SK-N-SH (cell line): ENCODE measurements at places on chromosomes 3 and 15.

GRCh38 chr3:52490035-52490938 is 4.9 kb upstream of the STAB1 start:
- no peak overlapping the region for H3K4me3 ChIP-seq
- H3K4me1 ChIP-seq, result peaks cover 3% of the 10 kb centered on the region; the same call in 1 of the 2 replicates
- no peaks in the 10 kb centered on the region for H3K27me3 ChIP-seq

- H3K4me1 ChIP-seq, result peaks cover 32% of the 10 kb centered on the region; the same call in 1 of the 2 replicates
- H3K27ac ChIP-seq, result no peak overlapping the region
- H3K27me3 ChIP-seq, result peaks cover 6% of the 10 kb centered on the region; the same call in 1 of the 2 replicates
- DNase-seq, result no peak
- H3K36me3 ChIP-seq, result no peaks in the 10 kb centered on the region
Observed at GRCh38 chr15:77580996-77581682, 51.6 kb downstream of the LINGO1 start.

- no peaks in the 10 kb centered on the region for H3K36me3 ChIP-seq
- H3K27ac ChIP-seq, result no peak overlapping the region
Observed at GRCh38 chr15:26661748-26662147, 111.1 kb downstream of the GABRB3 start.

- no peaks in the 10 kb centered on the region for H3K27me3 ChIP-seq
- no peaks in the 10 kb centered on the region for H3K36me3 ChIP-seq
- DNase-seq, result no peak
- no peak overlapping the region for H3K27ac ChIP-seq
- H3K4me3 ChIP-seq, result no peak overlapping the region
Observed at GRCh38 chr3:187629711-187630110, 40.5 kb downstream of the SST start.

- no peaks in the 10 kb centered on the region; the same call in 1 of the 2 replicates for H3K27me3 ChIP-seq
- no peak overlapping the region for H3K4me3 ChIP-seq
- no peaks in the 10 kb centered on the region for H3K36me3 ChIP-seq
- peaks cover 54% of the 10 kb centered on the region for H3K4me1 ChIP-seq
- DNase-seq, result no peak
- H3K27ac ChIP-seq, result no peak overlapping the region
Observed at GRCh38 chr3:9202546-9202945, 46.9 kb downstream of the SRGAP3 start.

GRCh38 chr15:65408324-65409035 is 14.3 kb downstream of the IGDCC4 start:
- H3K27me3 ChIP-seq, result no peaks in the 10 kb centered on the region; the same call in 1 of the 2 replicates
- H3K4me3 ChIP-seq, result no peak overlapping the region
- no peaks in the 10 kb centered on the region for H3K36me3 ChIP-seq
- H3K4me1 ChIP-seq, result peaks cover 12% of the 10 kb centered on the region; the same call in 1 of the 2 replicates
- no peak for DNase-seq

GRCh38 chr15:64146041-64146440 is 5.5 kb upstream of the SNX22 start:
- H3K4me1 ChIP-seq, result peaks cover 30% of the 10 kb centered on the region
- H3K36me3 ChIP-seq, result no peaks in the 10 kb centered on the region
- no peaks in the 10 kb centered on the region for H3K27me3 ChIP-seq
- no peak overlapping the region for H3K27ac ChIP-seq
- peak; percentile 49 for DNase-seq
- no peak overlapping the region for H3K4me3 ChIP-seq

DNA sequence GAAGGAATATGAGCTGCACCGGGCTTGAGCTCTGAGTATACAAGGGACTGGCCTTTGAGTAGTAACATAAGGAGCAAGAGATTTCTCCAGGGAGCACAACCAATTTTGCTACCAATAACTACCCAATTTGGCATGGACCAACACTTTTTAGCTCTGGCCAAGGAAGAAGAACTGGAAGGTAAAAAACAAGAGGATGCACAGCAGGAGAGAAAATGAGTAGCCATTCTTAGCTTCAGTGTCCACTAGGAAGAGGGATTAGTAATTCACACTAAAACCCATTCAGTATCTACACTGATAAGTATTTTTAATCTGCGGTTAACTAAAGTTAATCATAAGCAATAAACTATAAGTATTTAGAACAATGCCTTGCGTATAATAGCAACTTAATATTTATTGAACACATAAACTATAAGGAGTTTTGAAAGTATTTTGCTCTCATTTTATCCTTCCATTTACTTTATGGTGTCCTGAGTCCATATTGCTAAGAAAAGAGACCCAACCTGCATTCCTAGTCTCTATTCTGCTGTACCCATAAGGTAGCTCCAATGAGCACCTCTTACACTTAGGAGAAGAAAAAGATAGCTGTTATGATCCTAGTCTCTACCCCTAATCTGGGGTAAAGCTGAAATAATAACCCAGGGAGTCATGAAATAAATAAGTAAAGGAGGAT is 268.9 kb downstream of the IGSF11 start:
- no peak overlapping the region for H3K4me3 ChIP-seq
- H3K4me1 ChIP-seq, result no peaks in the 10 kb centered on the region
- no peaks in the 10 kb centered on the region for H3K36me3 ChIP-seq
- H3K27ac ChIP-seq, result no peak overlapping the region

DNA sequence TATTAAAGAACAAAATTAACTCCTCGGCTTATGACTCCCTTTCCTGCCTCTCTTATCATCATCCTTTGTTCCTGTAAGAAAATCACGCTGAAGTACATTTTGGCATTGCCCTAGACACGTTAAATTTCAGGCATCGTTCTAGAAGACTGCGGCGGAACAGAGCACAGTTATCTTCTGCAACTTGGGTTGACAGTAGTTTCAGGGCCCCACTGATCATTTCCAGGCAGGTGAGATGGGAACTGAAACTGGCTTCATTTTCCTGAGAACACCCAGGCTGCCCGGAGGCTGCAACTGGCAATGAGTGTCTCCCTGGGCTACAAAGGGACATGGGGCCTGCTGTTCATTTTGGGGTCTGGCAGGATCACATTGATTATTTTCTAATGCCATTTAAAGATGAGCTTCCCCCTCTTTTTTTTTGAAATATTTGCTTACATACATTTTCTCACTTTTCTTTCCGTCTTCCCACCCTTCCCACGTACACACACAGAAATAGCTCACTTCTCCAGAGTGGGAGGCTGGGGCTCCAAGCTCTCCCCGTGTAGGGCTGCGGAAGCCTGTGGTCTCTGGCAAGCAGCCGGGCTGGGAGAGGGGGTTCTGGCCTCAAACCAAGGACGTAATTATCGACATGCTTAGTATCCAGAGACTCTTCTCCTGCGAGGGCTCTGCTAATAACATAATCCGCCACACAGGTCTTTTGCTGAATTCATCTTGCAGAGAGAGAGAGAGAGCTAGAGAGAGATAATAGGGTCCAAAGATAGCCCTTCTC is 267.4 kb downstream of the ABHD5 start:
- H3K4me3 ChIP-seq, result no peak overlapping the region
- peak overlapping the region; percentile 48 for H3K27ac ChIP-seq
- peak; percentile 55 for DNase-seq
- no peaks in the 10 kb centered on the region for H3K27me3 ChIP-seq
- no peaks in the 10 kb centered on the region for H3K4me1 ChIP-seq

DNA sequence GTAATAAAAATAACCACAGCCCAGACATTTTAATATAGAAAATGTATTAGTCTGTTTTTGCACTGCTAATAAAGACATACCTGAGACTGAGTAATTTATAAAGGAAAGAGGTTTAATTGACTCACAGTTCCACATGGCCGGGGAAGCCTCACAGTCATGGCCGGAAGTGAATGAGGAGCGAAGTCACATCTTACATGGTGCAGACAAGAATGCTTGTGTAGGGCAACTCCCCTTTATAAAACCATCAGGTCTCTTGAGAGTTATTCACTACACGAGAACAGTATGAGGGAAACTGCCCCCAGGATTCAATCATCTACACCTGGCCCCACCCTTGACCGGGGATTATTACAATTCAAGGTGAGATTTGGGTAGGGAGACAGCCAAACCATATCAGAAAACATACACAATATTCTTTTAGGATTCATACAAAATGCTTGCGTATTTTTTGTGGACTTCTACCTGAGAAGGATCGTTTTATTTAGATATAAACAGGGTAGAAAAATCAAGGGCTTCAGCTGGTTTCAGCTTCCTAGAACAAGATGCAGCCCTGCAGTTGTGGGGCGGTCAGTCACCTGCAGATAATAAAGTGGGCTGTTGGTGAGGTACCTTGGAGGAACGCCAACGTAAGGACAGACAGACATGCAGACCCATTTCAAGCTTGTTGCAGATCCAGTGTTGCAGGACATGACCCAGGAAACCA is 101.9 kb downstream of the TNIK start:
- no peak overlapping the region for H3K27ac ChIP-seq
- H3K4me3 ChIP-seq, result no peak overlapping the region
- H3K36me3 ChIP-seq, result no peaks in the 10 kb centered on the region
- H3K4me1 ChIP-seq, result peaks cover 8% of the 10 kb centered on the region
- no peak for DNase-seq

- H3K27me3 ChIP-seq, result no peaks in the 10 kb centered on the region
- H3K4me1 ChIP-seq, result peaks cover 10% of the 10 kb centered on the region
- H3K36me3 ChIP-seq, result peaks cover 24% of the 10 kb centered on the region
- peak overlapping the region; percentile 80 for H3K27ac ChIP-seq
- DNase-seq, result no peak
Observed at GRCh38 chr15:72340366-72340765, 20.4 kb upstream of the CELF6 start.

DNA sequence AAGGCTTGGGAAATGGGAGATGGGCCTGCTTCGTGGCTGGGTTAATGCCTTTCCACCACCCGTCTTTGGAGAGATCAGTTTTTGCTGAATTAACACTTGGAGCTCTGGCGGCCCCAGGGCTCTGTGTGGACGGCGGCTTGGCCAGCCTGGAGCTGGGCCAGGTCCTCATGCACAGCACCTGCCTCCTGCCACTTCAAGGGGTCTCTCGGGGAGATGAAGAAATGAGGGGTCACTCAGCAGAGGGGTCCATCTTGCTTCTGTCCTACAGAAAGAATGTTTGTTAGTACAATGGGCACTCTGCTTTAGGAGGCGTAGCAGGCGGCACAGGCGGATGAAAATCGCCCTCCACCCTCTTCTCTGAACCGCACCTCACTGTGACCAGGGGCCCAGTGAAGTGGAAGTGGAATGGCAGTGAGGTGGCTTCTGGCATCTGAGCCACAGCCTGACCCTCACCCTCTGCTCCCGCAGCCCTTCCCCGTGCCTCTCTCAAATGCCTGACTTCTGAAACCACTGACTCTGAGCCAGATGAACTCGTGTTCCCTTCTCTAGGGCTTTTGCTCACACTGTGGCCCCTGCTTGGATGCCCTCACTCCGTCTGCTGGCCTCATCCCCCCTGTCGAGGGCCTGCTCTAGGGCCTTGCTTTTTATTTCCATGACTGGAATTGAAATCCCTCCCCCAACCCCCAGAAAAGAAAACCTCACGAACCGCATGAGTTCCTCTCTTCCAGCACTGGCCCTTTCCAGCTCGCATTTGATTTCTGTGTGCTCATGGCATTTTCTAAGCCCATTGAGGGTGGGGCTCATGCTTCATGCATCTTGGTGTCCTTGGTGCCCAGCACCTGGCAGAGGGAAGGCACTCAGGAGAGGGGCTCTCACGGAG is 42.2 kb downstream of the CHDH start:
- H3K36me3 ChIP-seq, result no peaks in the 10 kb centered on the region
- H3K4me1 ChIP-seq, result peaks cover 18% of the 10 kb centered on the region

DNA sequence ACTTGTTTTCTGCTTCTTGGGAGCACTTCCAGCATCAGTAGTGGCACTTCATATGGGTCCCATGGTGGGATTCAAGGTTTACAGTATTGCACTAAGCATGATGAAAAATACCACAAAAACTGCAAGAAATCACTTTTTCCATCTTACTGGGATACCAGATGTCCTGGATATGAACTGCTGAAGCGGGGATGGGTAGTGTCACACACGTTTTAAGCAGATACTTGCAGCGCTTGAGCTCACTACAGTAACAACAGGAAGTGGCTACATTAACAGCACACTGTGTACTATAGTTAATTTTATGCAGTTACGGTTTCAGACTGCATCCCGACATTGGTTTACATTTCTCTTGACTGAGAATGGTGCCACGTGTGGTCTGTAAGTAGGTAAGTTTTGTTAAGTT is 3.5 kb upstream of the ISG20 start:
- H3K27ac ChIP-seq, result no peak overlapping the region
- peaks cover 2% of the 10 kb centered on the region; the same call in 1 of the 2 replicates for H3K4me1 ChIP-seq
- no peak for DNase-seq
- no peaks in the 10 kb centered on the region for H3K27me3 ChIP-seq
- H3K4me3 ChIP-seq, result no peak overlapping the region

- H3K4me3 ChIP-seq, result no peak overlapping the region
- no peak overlapping the region for H3K27ac ChIP-seq
- no peak for DNase-seq
Observed at GRCh38 chr3:127606086-127606805, 8.0 kb downstream of the MCM2 start.

GRCh38 chr3:127464642-127465041 is 125.9 kb downstream of the TPRA1 start:
- H3K27ac ChIP-seq, result no peak overlapping the region
- H3K4me1 ChIP-seq, result no peaks in the 10 kb centered on the region
- no peak overlapping the region for H3K4me3 ChIP-seq
- no peak for DNase-seq

- no peaks in the 10 kb centered on the region for H3K36me3 ChIP-seq
- no peak overlapping the region for H3K4me3 ChIP-seq
- peak; percentile 58 for DNase-seq
- H3K4me1 ChIP-seq, result peaks cover 11% of the 10 kb centered on the region; the same call in 1 of the 2 replicates
Observed at GRCh38 chr15:77603611-77604336, 28.9 kb downstream of the LINGO1 start.

- no peak for DNase-seq
- H3K4me1 ChIP-seq, result no peaks in the 10 kb centered on the region
- no peak overlapping the region for H3K4me3 ChIP-seq
- no peaks in the 10 kb centered on the region for H3K27me3 ChIP-seq
Observed at GRCh38 chr3:17125738-17126442, 241.1 kb downstream of the PLCL2 start.

DNA sequence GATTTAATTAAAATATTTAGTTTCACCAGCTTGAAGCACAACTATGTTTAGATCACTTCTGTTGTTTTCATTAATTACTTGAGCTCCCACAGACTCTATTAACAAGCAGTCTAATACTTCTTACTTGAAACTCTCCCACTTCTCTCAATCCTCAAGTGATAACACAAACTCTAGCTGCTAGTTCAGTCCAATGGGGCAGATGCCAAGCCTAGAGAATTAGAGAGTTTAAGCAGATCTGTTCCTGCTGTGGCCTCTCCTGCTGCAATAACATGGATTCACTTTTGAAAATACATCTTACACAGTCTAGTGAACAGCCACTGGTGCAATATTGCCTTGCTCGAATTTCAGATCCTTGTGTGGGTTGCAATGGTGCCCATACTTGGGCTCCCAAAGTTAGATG is 566.4 kb upstream of the SGO1 start:
- H3K27ac ChIP-seq, result no peak overlapping the region
- H3K4me1 ChIP-seq, result no peaks in the 10 kb centered on the region; the same call in 1 of the 2 replicates
- DNase-seq, result no peak
- no peak overlapping the region for H3K4me3 ChIP-seq
- no peaks in the 10 kb centered on the region for H3K36me3 ChIP-seq

GRCh38 chr15:56532721-56533460 is 68.0 kb upstream of the MNS1 start:
- H3K36me3 ChIP-seq, result no peaks in the 10 kb centered on the region
- H3K4me3 ChIP-seq, result no peak overlapping the region
- no peak for DNase-seq
- H3K4me1 ChIP-seq, result no peaks in the 10 kb centered on the region

- peaks cover 7% of the 10 kb centered on the region; the same call in 1 of the 2 replicates for H3K4me1 ChIP-seq
- H3K36me3 ChIP-seq, result no peaks in the 10 kb centered on the region
- peak; percentile 15 for DNase-seq
Observed at GRCh38 chr3:61637088-61638051, 76.0 kb downstream of the PTPRG start.
